ENCODE measurements at places on chromosomes 7 and 10. TPM values are rescaled to one million over a fixed set of nuclear protein-coding genes. Genes with fewer than 3 reads are reported as not detected.

DNA sequence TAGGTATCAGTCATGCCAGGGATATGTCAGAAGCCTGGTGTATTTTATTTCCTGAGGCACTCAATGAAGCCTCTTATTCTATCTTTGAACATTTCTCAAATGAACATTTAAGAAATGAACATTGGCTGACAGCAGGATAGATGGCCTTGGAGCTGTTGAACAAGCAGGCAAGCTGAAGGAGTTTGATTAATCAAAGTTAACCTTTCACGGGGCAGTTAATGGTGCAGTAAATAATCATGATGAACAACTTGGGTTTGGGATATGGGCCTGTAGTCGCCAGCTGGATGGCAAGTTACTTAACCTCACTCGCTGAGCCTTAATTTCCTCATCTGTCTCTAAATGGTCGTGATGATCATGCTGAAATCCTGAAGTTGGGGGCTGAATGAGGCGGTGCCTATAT lies 333.0 kb downstream of the SFMBT2 start:
- no peak for DNase-seq

- DNase-seq = no peak
Measured at GRCh38 chr7:94940241-94940640, 32.8 kb downstream of the PPP1R9A start.

SUN3 gene
- not detected for total RNA-seq

GRCh38 chr10:11951695-11952094 lies 90.9 kb downstream of the UPF2 start:
- DNase-seq = no peak

- DNase-seq = no peak
Measured at GRCh38 chr7:108232076-108232475, 101.9 kb upstream of the LAMB4 start.

MACC1 gene
- 1.5 TPM for total RNA-seq

DNA sequence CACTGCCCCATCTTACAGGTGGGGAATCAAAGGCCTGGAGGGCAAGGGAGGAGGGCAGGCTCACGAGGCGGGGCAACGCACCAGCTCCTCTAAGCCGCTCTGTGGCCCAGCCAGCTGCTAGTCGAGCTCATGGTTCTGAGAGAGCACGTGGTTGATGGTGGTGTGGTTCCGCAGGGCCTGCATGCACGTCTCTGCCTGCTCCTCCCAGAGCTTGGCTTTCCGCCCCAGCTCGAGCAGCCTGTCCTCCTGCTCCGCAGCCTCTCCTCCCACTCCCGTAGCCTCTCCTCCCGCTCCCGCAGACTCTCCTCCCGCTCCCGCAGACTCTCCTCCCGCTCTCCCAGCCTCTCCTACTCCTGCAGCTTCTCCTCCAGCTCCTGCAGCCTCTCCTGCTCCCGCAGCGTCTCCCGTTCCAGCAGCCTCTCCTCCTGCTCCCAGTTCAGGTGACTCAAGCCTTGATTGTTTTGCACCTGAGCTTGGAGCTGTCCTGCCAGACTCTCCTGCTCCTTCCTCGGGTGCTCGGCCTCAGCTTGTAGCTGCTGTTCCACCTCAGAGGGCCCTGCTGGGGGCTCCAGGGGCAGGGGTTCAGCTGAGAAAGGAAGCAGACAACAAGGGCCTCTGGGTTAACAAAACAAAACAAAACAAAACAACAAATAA lies 19.1 kb upstream of the MTPAP start:
- peak; percentile 31 for DNase-seq

GRCh38 chr7:149199234-149199995 lies 4.1 kb downstream of the ZNF282 start:
- DNase-seq = no peak

TBX20 gene
- not detected for total RNA-seq

- no peak for DNase-seq
Measured at GRCh38 chr7:134016223-134016941, 110.8 kb upstream of the LRGUK start.

- DNase-seq = no peak
Measured at GRCh38 chr10:45627412-45628048, 45.0 kb downstream of the ZFAND4 start.

GRCh38 chr7:151930695-151931094 lies 25.6 kb upstream of the GALNTL5 start:
- DNase-seq = no peak

DNA sequence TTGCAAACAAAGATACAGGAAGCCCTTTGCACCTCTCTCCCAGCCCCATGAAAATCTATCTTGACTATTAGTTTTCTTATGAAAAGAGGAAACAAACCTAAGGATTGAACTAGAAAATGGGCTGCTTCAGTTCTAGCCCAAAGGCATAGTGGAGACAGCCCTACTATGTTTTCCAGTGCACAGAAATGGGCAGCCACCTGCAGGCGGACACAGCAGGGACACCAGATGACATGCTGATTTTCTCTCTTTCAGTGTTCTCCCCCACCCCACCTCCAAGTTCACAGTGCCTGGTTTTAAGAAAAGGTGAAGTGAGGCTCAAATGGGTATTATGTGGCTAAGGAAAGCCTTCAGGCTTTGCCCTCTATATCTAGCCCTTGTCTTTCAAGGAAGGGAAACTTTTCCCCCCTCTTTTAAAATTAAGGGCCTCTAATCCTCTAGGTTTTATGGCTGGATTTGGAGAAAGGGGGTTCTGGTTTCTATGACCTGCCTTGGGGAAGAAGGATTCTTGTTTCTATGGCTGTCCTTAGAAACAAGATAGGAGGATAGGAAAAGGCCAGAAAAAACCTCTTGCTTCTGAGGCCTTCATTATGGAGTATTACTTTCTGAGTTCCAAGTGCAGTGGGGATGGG lies 23.5 kb upstream of the DDX50 start:
- DNase-seq = no peak

DKK1 gene
- not detected for total RNA-seq

- no peak for DNase-seq
Measured at GRCh38 chr10:70795613-70796012, 10.4 kb upstream of the TBATA start.

GRCh38 chr7:108311446-108312168 lies 144.6 kb downstream of the NRCAM start:
- no peak for DNase-seq

DNA sequence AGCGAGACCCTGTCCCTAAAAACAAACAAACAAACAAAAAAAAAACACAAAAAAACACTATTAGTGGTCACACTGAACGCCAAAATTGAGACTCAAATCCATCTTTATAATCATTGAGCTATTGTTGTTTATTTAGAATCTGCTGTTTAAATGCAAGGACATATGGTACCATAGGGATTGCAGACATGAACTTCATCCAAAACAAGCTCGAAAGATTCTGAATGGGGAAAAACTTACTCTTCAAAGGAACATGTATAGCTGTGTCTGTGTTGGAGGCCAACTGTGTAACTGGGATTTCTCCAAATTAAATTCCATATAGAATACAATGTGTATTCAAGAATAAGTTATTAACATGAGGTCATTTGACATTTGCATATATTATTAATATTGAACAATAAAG lies 74.7 kb upstream of the GPR158 start:
- no peak for DNase-seq

GIMAP5 gene
- 103 TPM for total RNA-seq

STEAP2 gene
- 18.0 TPM for total RNA-seq

- no peak for DNase-seq
Measured at GRCh38 chr10:58704226-58704625, 191.6 kb downstream of the BICC1 start.

DNA sequence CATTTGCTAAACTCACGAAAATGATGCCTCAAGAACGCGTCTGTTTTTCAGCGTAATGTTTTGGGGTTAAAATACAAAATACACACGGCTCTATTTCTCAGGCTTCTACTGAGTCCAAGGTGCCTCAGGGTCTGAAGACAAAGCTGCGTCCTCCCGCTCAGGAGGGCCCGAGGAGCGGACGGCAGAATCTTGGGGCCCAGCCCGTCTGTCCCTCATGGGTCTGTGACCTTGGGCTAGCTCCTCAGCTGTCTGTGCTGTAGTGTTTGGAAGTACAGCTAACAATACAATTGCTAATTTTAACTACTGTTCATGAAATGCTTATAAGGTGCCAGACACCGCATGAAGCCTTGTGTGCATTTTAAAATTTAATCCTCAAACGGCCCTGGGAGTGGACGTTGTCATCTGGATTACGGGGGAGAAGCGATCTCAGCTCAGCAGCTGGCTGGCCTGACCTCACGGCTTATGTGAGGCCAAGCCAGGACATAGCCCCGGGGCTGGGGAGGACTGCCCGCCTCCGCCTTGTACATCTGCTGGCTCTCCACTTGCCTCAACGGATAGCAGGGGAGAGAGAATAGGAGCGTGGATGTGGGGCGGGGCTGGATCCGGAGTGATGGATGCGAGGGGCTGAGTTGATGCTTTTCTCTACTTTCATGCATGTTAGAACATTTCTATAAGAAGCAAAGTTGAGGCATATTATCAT lies 357.4 kb downstream of the GLRX3 start:
- DNase-seq = no peak

GRCh38 chr7:141709749-141710148 lies 1.6 kb downstream of the WEE2 start:
- DNase-seq = no peak

MGAM2 gene
- total RNA-seq = 0.07 TPM

DNA sequence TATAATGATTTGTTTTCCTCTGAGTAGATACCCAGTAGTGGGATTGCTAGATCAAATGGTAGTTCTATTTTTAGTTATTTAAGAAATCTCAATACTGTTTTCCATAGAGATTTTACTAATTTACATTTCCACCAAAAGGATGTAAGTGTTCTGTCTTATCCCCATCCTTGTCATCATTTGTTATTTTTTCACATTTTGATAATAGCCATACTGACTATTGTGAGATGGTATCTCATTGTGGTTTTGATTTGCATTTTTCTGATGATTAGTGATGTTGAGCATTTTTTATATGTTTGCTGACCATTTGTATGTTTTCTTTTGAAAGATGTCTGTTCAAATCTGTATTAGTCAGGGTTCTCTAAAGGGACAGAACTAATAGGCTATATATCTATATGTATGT lies 160.0 kb upstream of the TMEM229A start:
- no peak for DNase-seq

SLC37A3 gene
- total RNA-seq = 122 TPM

MCM10 gene
- not detected for total RNA-seq

DNA sequence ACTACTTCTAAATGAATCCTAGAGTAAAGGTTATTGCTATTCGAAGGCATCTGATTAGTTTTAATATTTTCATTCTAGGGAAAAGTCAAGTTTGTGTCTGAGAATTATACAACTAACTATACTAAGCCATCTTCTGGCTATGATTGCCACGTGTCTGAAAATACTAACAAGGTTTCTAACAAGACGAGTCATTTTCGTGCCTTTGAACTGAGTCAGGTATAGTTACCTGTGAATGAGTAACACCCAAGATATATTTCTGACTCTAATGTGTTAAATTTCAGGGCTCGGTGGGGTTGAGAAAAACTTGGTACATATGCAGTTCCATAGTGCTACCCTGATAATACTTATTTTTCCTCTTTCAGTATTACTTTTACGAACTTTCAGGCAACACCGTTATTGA lies 35.5 kb downstream of the TASOR2 start:
- DNase-seq = no peak

GRCh38 chr7:46192271-46192670 lies 271.2 kb upstream of the IGFBP3 start:
- no peak for DNase-seq

POMZP3 gene
- total RNA-seq = 7.6 TPM

- no peak for DNase-seq
Measured at GRCh38 chr10:62653254-62653653, 151.3 kb upstream of the ADO start.

GRCh38 chr10:43221419-43222209 lies 45.3 kb downstream of the RASGEF1A start:
- DNase-seq = peak; percentile 8

DNA sequence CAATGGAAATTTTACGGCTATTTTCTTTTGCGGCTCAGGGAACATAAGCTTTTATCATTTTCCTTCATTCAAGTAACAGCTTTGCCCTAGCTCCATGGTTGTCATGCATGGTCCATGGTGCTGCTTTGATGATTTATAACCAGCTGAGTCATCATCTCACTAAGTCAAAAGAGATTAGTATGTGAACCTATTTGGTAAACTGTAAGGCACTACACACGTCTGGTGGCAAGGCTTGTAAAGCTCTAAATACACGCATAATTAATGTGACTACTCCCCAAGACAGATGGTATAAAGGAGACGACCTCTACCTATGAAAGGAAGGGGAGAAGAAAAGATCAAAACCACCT lies 340.2 kb downstream of the KCNMA1 start:
- DNase-seq = peak; percentile 40

- peak; percentile 45 for DNase-seq
Measured at GRCh38 chr10:44016589-44017482, 368.1 kb downstream of the CXCL12 start.

GRCh38 chr7:1121886-1122831 lies 34.2 kb downstream of the GPER1 start:
- no peak for DNase-seq

ZNF365 gene
- total RNA-seq = not detected

LRRC61 gene
- 16.9 TPM for total RNA-seq

DNA sequence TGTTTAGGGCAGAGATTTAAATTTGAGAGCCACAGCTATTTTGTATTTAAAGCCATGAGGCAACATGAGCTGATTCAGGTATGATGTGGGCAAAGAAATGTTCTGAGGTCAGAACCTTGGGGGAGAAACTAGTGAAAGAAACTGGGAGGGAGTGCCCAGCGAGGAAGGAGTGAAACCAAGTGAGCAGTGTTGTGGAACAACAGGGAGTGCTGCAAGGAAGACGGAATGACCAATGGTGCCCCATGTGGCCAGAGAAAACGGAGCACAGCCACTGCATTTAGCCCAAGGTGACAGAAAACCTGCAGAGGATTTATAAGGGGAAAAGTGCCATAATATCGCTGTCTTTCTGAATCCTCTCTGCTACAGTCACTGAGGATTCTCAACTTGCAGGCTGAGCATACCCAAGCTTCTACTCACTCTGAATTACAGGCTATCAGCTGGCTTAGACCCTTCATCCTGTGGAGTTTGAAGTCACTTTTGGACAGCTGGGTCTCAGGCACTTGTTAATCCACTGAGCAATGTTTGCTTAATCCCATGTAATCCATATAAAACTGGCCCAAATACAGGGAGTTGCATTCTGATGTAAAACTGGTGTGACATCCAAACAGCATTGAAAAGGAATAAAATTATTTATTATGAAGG lies 777.3 kb downstream of the CCSER2 start:
- DNase-seq = no peak

GRCh38 chr7:25386311-25386744 lies 158.0 kb upstream of the NPVF start:
- DNase-seq = no peak

CNOT4 gene
- total RNA-seq = 35.6 TPM

PRSS37 gene
- not detected for total RNA-seq

GRCh38 chr7:5526100-5526905 lies 102.7 kb upstream of the TNRC18 start:
- DNase-seq = peak; percentile 62

NSMCE4A gene
- 67.2 TPM for total RNA-seq

FKBP6 gene
- total RNA-seq = not detected
